CD4-positive, alpha-beta T cell treated with Interferon gamma for 1 hour (primary cell): ENCODE measurements at places on chromosomes 16 and 17.

GRCh38 chr16:86428729-86429517 is 81.4 kb upstream of the FOXF1 start:
- no peak for DNase-seq

DNA sequence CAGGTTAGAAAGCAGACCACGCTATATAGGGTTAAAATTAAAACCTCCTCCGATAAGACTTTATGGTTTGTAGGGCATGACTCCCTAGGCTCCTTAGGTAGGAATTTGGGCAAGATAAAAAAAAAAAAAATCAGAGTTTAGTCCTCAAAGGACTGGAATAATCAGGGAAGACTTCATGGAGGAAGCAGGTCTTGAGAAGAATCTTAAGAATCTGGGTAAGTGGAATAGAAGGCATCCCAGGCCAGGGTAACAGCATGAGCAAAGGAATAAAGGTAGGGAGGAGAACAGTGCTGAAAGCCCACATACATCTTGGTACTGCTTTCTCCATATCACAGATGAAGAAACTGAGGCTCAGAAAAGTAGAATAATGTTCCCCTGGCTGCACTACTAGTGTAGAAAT is 15.4 kb downstream of the SLC46A1 start:
- DNase-seq = no peak

DNA sequence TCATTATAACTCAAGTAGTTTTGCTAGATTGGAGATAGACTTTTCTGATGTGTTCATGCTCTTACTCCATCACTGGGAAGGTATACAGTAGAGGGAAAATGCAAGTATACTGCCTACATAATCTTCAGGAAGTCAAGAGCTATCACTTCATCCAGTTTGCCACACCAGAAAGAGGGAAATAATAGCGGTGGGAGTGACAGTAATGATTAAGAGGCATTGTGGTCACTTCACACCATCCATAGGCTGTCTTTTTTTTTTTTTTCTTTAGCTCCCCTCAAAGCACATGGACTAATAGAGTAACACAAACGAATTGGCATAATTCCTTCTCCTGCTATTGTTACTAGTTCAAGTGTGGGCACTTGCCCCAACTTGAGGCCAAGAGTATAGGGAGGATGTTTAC is 28.4 kb upstream of the HLF start:
- DNase-seq = no peak

DNA sequence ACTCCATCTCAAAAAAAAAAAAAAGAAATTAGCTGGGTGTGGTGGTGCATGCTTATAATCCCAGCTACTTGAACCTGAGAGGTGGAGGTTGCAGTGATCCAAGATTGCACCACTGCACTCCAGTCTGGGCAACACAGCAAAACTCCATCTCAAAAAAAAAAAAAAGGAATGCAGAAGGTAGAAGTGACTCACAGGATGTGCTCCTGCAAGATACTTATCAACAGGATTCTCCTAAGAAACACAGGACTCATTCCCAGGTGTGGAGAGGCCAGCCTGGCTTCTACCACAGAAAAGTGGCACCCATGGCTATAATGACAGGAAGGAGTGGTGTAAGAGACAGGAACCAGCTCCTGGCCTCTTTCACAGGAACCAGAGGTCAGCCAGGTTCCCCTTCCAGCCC is 13.8 kb downstream of the ELMO3 start:
- DNase-seq = no peak

GRCh38 chr17:38720941-38721340 is 9.2 kb upstream of the CISD3 start:
- no peak for DNase-seq

GRCh38 chr16:81520151-81520470 is 75.5 kb downstream of the CMIP start:
- no peak for DNase-seq

DNA sequence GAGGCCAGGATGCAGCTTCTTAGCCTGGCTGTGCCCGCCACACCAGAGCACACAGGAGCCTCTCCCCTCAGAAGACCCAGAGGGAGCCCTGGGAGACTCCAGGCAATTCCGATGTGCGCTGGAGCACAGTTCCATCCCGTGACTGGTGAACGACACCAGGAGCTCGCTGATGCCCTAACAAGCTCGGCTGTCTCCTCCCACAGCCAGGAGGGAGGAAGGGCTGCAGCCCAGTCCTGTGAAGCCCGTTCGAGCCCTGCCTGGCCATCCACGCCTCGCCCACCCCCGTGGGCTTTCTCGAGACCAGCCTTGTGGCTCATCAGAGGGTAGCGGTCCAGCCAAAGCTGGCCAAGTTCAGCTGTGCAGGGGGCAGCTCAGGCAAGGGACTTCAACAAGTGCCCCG is 21.8 kb upstream of the RASD1 start:
- no peak for DNase-seq

DNA sequence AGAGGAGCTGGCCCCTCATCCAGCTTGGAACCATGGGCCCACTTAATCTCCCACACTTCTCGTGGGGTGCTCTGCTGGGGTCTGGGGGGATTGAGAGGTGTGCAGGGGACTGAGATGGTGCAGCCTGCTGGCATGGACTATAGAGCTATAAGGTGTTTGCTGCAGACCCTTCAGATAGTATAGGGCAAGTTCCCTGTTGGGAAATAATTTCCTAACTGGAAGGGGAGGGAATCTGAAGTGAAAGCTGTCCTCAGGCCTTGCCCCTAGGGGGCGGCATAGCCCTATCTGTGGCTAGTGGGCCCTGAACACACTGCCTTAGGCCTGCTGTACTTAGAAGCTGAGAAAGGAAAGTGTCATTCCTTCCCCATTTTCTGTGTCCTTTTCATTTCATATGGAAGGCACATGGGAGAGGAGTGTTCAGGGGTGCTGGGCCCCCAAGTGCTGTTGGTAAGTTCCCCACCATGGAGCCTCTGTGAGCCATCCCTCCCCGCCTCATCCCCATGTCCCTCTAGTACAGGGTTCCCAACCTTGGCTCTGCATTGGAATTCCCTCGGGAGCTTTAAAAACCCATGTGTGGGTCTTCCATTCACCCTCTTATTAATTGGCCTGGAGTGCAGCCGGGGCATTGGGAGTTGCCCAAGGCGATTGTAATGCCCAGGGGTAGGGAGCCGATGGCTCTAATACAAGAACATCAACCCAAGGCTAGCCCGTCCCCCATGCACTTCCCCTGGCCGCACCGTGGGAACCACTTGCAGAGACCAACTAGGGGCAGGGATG is 19.7 kb downstream of the GOSR2 start:
- peak; percentile 25 for DNase-seq

DNA sequence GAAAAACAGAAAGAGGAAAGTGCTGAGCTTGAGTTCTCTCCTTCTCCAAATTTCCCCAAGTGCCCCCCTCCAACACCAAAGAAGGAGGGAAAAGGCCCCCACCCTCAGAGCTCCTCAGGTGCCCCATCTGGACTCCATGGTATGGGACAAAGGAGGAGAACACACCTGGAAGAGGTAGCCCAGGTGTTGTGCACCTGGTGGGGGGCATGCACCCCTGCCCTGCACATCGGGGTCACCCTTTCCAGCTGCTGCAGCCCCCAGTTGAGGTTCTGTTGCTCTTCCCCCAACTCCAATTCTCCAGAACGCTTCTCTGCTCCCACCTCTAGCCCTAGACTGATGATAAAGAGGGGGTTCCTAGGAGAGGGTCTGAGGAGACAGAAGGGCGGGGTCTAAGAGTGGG is 3.0 kb upstream of the COL1A1 start:
- no peak for DNase-seq

- DNase-seq = no peak
These were observed 20.3 kb downstream of the DYNC1LI2 start for GRCh38 chr16:66731101-66731500.

GRCh38 chr17:41529491-41529915 is 1.4 kb upstream of the KRT19 start:
- DNase-seq = no peak

GRCh38 chr17:16349431-16349830 is 3.8 kb downstream of the CENPV start:
- no peak for DNase-seq

GRCh38 chr17:77319211-77320043 is 178.7 kb downstream of the SEC14L1 start:
- peak; percentile 72 for DNase-seq

- DNase-seq = no peak
These were observed 1.3 kb downstream of the AKAP1 start for GRCh38 chr17:57086069-57086930.

GRCh38 chr16:58497935-58498334 is 2.0 kb upstream of the NDRG4 start:
- no peak for DNase-seq

GRCh38 chr17:74713171-74713755 is 540 bp upstream of the CD300LF start:
- no peak for DNase-seq

DNA sequence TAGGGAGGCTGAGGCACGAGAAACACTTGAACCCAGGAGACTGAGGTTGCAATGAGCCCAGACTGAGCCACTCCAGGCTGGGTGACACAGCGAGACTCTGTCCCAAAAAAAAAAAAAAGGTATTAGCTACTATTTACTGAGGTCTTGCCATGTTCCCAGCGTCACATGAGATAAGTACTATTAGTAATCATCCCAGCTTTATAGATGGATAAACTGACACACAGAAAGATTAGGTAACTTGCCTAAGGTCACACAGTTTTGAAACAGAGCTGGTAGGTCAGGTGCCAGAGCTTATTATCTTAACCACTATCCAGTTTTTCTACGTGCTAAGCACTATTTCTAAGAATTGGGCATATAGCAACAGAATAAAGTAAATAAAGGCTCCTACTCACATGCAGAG is 51.6 kb downstream of the TEX14 start:
- DNase-seq = no peak

DNA sequence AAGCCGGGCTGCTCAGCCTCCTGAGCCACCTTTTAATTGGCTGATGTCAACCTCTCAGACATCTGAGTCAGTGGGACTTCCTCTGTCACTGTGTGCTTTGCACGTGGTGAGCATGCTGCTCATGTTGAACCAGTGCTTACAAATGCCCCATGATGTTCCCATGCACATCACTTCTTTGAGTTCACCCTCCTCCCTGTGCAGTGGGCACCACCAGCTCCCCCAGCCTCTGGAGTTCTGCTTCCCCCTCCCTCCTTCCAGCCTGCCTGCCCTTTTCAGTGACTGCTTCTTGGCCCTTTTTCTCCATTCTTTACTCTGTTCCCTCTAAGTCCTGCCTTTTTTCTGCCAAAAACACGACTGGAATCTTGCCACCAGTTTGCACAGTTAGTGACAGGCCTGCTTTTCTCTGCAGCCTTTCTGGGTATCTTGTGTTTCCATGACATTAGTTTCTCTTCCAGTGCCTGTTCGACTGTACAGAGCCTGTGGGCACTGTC is 41.6 kb downstream of the USP10 start:
- peak; percentile 7 for DNase-seq

- no peak for DNase-seq
These were observed 57.4 kb downstream of the EMP2 start for GRCh38 chr16:10522966-10523365.
